Fibroblast of upper back skin (primary cell): ENCODE measurements at places on chromosomes 13 and 19.

- no peak for DNase-seq
These were observed 19.7 kb downstream of the ZFR2 start for GRCh38 chr19:3849092-3849491.

DNA sequence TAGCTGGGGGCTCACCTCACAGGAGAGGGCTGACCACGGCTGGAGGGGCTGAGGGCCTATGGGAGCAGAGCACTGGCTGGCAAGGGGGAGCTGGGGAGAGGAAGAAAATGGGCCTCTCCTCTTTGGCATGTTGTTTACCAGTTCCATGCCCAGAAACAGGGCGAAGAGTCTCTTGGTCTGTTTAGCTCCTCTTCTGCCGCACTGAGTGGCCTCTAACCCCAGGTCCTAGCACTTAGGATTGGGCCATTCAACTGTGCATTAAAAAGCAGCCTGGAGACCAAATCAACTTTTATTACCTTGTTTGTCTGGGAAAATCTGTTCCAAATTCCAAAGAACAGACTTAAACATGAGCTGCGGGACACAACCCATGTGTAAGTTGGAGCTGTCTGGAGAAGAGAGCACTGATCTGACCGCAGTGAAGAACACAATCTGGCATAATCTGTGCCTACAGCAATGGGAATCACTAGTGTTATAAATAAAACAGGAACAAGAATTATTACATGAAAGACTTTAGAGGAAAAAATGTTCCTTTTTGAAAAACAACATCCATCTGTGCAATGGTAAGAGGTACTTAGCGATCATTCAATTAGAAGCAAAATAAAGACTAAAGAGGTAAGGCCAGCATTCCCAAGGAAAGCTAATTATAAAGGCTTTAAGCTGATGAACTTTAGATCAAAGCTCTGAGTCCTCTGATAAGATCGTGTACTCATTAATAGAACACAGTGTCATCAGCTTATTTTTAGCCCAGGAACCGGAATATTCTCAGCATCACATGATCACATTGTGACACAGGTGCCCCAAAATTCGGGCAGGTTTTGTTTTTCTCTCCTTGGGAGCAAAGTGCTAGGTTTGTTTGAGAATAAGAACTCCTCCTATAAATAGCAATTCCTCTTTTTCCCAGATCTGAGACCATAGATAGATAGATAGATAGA is 243.2 kb downstream of the COL4A1 start:
- DNase-seq = no peak

- DNase-seq = no peak
These were observed 961.9 kb downstream of the DIAPH3 start for GRCh38 chr13:59201841-59202240.

DNA sequence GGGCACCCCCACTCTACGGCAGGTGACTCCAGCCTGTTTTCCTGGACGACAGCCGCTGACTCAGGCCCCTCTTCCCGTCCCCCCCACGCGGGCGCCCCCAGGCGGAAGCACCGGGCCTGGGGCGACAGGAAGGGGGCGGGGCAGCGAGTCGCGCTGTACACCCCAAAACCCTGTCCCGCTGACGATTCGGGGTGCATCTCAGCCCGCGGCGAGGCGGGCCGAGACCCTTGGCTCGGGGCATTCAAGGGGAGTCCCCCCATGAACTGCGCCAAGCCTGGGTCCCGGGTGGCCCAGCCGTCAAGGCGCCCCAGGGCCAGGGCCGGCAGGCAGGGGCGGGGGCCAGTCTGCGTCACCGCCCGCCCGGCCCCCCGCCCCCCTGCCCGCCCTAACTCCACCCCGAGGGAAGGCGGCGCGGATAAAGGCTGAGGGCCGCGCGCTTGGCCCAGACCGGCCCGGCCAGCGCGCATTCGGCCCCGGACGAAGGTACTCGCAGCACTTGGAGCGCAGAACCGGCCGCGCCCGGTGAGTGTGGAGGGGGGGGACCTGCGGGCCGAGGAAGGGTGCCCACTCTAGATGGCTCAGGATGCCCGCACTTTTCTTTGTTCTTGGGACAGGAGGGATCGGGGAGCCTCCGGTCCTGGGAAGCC is at the start of gene MIDN:
Gene MIDN, plus strand, starts transcription at position 445 of the 647 bp plus-strand sequence. CDS start 1,714 bp downstream, outside the sequence.
- DNase-seq = peak; percentile 86

GRCh38 chr19:6856749-6857372 is 30.5 kb upstream of the ADGRE1 start:
- no peak for DNase-seq

DNA sequence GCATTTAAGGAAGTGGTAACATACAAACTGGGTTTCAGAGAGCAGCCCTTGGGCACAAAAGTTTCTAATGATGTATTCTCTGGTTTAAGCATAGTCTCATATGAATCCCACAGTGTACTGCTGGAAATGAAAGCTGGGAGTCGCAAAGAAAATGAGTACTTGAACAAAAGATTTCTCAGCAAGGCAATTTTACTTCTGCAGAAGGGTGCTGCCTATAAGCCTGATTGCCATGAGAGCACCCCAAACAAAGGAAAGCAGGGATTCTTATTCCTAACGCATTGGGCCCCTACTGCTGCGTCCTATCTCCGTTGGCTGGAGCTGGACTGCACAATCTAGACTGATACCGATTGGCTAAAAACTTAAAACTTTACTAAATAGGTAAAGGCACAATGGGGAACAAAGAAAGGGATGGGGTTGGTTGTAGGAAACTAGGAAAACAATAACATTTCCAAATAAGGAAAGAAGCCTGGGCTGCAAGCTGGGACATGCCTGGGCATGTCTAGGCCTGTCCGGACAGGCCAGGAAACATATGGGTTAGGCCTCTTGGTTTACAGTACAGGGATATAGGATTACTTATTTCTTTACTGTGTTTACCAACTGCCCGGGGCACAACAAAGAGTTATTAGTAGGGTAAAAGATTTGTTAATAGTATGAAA is 27.4 kb upstream of the VN1R4 start:
- no peak for DNase-seq

DNA sequence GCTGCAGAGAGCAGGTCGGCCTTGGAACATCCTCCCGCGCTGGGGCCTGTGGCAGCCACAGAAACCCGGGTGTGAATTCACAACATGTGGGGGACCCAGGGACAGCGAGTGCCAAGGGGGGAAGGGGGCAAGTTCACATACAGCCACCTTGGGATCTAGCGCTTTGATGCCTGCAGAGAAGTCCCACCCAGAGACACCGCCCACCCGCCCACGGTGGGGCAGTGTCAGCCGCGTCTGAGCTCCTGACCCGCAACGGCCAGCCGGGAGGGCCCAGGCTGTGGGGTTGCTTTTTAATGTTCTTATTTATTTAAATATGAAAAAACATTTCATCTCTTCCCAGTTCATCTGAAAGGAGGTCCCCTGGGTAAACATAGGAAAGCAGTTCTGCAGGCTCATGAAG is 12.9 kb downstream of the MYDGF start:
- no peak for DNase-seq

- no peak for DNase-seq
These were observed 22.4 kb downstream of the FGF21 start for GRCh38 chr19:48777720-48778119.

DNA sequence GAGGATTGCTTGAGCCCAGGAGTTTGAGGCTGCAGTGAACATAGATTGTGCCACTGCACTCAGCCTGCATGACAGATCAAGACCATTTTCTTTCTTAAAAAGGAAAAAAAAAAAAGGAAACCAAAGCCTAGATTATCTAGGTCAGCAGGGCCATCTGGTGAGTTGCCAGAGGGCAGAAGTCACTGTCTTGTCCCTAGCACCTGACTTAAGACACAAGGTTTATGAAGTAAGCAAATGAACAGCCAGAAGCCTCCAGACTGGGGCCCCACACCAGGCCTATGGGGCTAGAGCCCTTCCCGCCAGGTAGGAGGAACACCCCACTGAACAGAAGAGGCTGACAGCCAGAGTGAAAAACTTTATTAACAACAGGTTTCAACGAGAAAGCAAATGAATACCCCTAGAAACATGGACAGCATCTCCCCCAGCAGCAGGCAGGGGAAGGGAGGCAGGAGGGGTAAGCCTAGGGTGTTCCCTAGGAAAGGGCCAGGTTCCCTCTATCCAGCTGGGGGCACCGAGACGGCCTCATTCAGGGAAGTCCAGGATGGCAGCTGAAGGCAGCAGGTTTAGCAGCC is 1.2 kb downstream of the WDR83 start:
- no peak for DNase-seq

DNA sequence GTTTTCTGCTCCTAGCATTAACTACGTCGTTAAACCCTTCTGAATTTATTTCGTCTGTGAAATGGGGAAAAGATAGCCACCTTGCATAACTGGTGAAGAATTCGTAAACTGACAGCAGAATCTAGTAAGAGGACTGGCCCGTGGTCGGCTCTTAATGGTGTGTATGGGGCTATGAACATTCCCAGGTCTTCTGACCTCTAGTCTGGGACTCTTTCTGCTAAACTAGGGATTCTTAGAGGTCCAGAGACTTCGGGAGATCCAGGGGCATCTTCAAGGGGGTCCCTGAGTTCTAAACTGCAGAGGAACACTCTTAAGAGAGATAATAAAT is 231.1 kb upstream of the SERP2 start:
- no peak for DNase-seq

DNA sequence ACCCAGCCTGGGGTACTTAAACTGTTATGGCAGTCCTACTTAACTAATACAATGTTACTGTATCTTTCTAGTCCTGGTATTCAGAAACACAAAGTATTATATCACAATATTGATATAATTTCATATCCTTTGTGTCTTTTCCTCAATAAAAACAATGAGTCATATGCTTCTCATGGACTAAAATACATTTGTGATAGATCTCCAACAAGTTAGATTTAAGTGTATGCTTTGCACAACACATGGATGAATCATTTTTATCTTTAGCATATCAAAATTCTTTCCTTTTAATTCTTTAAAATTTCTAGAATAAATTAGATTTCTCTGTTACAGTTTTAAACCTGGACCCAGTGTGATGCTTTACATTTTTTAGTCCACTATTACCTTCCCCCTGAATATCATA is 1357.8 kb upstream of the ATXN8OS start:
- DNase-seq = no peak
